ENCODE measurements at places on chromosomes 11 and 22. TPM values are rescaled to one million over a fixed set of nuclear protein-coding genes. Genes with fewer than 3 reads are reported as not detected.

GRAP2 gene
- 2.5 TPM for total RNA-seq

TMEM121B gene
- total RNA-seq, result 7.1 TPM

TEAD1 gene
- 121 TPM for total RNA-seq

NXPE2 gene
- total RNA-seq, result 0.33 TPM

MDK gene
- total RNA-seq, result 221 TPM
